Progenitor cell of endocrine pancreas (in vitro differentiated cells): ENCODE measurements at places on chromosomes 16 and 17.
A peak's percentile ranks its signal among the peaks of the same experiment; 100 is the strongest.

DNA sequence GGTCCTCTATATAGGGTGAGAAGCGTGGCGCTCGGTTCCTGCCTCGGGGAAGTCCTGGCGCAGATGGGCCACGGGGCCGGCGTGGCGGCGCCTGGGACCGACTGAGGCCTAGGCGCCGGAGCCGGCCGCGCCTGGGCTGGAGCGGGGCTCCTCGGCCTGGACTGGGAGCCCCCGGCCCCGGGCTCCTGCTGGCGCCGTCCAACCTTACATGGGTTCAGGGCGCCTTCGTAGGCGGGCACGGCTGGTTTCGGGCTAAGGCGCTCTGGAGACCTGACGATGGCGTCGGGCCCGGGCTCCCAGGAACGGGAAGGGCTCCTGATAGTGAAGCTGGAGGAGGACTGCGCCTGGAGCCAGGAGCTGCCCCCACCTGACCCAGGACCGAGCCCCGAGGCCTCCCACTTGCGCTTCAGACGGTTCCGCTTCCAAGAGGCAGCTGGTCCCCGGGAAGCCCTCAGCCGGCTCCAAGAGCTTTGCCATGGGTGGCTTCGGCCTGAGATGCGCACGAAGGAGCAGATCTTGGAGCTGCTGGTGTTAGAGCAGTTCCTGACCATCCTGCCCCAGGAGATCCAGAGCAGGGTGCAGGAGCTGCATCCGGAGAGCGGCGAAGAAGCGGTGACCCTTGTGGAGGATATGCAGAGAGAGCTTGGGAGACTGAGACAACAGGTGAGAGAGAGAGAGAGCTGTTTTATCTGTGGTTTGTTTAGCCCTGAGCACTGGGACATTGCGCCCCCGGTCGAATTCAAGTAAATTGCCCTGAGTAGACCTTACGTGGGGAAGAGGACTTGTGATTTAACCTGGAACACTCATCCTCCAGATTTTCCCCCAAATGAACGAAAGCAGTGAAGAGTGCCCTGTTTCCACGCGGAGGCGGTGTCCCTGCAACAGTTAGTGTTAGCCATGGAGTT lies 504 bp downstream of the ZNF263 start:
- DNase-seq: peak; percentile 9

GRCh38 chr17:50865868-50866260 lies 290 bp downstream of the TOB1 start:
- no peak for DNase-seq

- no peak for DNase-seq
These were observed 260.4 kb downstream of the CEP112 start for GRCh38 chr17:65931246-65932149.

- no peak for DNase-seq
These were observed 277.2 kb downstream of the CPPED1 start for GRCh38 chr16:12526515-12526914.

DNA sequence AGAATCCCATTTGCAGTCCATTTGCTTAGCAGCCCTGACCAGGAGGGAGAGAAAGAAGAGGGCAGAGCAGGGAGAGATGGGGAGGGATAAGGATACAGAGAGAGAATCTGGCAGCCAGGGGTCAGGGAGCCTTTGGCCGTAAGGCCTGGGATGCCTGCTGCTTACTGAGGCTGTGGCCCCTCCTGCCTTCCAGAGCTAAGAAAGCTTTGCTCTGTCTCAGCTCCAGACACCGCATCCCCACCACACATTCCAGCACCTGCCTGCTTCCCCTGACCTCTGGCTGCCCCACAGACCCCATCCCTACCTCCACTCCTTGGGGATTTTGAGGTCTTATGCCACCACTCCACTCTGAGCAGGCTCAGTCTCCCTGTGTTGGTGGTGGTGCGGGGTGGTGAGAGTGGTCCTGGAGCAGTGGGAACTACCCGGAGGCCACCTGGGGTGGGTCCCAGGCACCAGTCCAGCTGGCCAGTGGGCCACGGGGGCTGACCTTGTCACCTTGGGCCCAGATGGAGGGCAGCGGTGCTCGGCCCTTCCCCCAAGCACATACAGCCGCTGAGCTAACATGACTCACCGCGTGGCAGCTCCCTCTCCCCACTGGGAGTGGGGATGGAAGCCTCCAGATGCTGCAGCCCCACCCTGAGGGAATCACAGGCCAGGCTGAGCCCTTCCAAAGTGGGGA lies 58.3 kb downstream of the RAI1 start:
- no peak for DNase-seq

DNA sequence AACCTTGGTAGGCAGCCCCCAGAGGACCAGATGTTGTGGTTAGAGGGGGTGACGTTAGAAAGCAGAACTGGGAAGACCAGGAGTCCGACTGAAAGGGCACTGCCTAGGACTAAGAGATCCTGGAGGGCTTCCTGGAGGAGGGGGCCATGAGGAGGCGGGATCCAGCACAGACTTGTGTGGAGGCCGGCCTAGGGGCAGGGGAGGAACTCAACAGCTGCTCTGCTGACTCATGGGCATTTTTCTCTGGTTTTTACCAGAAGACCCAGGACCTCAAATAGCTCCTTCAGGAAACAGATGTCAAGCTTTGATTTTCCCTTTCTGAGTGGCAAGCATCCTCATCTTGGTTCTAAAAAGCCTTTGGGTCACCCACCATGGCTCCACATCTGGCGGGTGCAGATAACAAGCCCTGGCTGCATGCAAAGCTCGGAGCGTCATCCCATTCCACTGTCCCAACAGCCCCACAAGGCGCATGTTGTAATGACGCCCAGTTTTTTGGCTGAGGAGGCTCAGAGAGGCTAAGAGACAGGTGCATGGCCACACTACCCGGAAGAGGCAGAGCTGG lies 29.0 kb downstream of the IL21R start:
- DNase-seq: peak; percentile 7

- DNase-seq: no peak
These were observed 23.0 kb downstream of the MGRN1 start for GRCh38 chr16:4647644-4647980.

DNA sequence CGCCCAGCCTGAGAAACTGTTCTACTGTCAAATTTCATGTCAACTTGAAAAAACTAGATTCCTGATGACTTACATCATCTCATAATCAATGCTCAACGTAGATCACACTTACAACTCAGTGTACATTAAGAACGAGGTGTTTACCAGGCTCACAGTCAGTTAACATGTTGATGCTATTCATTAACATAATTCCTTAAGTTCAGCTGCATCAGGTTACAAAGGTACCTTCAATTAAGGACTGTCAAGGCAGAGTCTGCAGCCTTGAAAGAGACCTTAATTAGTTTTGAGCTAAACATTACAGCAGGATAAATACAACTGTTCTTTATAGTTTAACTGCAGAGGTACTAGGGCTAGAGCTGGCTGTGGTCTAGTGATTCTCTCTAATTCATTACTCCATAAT lies 1.9 kb downstream of the GNA13 start:
- no peak for DNase-seq

DNA sequence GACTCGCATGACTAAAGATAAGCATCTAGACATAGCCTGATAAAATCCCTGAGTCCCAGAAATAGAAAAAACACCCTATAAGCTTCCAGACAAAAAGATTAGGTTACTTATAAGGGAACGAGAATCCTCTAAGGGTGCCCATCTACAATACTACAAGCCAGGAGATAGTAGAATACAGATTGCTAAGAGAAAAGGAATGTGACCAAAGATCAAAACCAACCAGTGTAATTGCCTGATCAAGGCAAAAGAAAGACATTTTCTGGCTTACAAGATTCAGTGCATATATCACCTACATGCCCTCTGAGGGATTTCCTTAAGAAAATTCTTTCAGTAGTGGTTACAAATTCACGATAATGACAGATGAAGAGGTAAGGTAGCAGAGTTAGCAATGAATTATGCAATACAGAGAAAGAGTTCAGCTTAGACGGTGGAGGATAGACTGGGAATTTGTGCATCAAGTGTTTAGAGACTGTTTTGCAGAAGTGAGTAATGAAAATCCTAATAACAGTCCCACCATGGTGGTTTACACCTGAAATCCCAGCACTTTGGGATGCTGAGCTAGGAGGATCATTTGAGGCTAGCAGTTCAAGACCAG lies 35.0 kb downstream of the BCL7C start:
- no peak for DNase-seq

DNA sequence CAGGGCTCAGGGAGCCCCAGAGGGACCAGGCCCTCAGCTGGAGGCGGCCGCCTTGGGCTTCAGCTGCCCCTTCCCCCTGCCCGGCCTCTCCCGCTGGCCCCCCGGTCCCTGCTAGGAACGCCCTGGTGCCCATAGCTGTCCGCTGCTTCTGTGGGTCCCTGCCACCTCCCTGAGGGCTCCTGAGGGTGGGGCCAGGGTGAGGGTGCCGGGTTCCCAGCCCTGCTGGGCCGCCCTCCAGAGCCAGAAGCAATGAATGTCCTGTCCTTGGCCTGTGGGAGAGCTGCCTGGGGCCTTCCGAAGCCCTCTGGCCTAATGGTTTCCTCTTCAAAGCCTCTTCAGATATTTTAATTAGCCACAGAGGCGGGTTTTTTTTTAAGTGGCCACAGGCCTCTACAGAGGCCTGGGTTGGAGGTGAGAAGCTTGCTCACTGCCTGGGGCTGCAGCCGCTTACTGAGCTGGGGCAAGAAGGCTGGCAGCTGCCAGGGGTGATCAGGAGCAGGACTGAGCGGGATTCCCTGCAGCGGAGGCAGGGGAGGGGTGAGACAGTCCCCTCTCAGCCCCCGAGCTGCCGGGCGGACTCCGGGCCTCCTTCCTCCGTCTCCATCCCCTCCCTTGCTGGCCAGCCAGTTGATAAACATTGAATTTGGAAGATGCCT lies 9.9 kb downstream of the CENPX start:
- no peak for DNase-seq

- DNase-seq: no peak
These were observed 238.4 kb upstream of the AXIN2 start for GRCh38 chr17:65799869-65800268.

GRCh38 chr17:65532101-65532890 lies 29.2 kb downstream of the AXIN2 start:
- DNase-seq: no peak

- DNase-seq: no peak
These were observed 21.8 kb downstream of the MYH3 start for GRCh38 chr17:10635290-10635689.

DNA sequence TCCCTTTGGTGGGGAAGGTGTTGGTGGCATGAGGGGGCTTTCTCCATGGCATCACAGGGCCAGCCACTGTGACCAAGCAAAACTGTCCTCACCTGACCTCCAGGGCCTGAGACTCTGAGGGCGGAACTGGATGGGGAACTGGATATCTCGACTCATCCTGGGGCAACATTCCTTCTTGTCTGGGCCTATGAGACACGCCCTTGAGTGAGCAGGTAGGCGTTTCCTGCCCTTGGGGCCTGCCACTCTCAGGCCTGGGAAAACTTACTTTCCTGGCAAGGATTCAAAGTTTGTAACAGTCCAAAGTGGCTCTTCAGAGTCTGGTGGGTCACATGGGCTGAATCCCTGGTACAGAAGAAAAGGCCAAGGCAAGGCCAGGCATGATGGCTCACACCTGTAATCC lies 9.6 kb downstream of the MT1X start:
- no peak for DNase-seq

- DNase-seq: no peak
These were observed 15.3 kb upstream of the TRIM37 start for GRCh38 chr17:59121901-59122480.

DNA sequence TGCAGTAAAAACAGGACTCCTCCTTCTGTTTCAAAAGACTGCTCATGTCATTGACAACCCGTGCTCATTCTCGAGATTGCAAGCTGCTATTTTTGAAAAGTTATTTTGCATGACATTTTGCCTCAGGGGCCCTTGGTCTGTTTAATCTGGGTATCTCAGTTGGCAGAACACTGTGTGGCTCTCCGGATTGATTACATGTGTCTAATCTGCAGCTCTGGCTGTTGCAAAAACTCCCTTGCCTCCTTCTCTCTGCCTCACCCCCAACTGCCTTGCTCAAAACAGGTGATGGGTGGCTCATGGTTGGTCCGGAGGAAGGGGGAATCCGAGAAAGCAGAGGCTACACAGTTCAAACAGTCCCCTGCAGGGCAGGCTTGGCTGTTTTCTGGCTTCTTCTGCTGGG lies 25.3 kb downstream of the GINS3 start:
- no peak for DNase-seq

DNA sequence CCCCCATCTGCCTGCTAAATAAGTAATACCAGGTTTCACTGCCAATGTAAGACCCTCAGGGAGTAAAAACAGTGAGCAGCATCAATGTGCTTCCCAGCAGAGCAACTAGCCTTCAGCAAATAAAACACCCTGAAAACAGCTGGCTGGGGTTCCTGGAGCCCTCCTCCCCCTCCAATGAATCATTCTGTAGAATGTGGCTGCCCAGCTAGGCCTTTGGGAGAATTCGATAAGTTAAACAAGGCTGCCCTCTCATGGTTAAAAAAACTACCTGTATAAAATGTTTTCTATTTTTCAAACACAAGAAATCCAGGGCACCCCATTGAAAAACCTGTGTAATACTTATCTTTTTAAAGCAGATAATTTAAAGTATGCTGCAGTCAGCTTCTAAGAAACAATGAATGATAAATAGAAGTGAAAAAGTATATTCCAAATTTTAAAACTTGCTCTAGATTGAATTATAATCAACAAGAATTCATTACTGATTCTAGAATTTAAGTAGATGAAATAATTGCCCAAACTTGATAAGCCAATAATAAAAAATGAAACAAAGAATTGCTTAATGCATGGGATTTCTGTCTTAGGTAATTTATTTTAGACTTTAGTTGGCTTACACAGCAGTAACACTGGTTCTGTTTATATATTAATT lies 9.4 kb upstream of the TOM1L1 start:
- DNase-seq: peak; percentile 13

DNA sequence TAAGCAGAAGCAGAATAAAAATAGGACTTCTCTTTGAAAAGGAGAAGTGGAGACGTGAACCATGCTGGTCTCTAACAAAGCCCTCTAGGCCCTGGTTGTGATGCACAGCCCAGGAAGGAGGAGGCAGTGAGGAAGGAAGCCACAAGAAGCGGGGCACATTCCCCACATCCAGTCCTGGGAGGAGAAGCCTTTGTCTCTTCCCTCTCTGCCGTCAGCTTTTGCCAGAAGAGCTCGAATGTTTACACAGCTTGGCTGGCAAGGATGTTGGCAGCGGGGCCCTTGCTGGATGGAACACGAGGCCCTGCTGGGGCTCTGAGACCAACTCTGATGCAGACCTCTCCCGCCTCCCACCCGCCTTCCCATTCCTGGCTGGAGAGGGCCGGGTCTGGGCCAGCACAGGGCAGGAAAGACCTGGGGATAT lies 91.3 kb downstream of the MAF start:
- no peak for DNase-seq

DNA sequence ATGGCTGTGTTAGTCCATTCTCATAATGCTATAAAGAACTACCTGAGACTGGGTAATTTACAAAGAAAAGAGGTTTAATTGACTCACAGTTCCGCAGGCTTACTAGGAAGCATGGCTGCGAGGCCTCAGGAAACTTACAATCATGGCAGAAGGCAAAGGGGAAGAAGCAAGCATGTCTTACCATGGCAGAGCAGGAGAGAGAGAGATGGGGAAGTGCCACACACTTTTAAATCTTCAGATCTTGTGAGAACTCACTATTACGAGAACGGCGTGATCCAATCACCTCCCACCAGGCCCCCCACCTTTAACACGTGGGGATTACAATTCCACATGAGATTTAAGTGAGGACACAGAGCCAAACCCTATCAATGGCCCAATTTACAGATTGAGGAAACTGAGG lies 96.5 kb downstream of the SDK2 start:
- DNase-seq: no peak

- DNase-seq: peak; percentile 84
These were observed 419.4 kb downstream of the SOX9 start for GRCh38 chr17:72539981-72540897.
